ENCODE measurements at places on chromosomes 6 and 20. TPM values are rescaled to one million over a fixed set of nuclear protein-coding genes. Genes with fewer than 3 reads are reported as not detected.

DNA sequence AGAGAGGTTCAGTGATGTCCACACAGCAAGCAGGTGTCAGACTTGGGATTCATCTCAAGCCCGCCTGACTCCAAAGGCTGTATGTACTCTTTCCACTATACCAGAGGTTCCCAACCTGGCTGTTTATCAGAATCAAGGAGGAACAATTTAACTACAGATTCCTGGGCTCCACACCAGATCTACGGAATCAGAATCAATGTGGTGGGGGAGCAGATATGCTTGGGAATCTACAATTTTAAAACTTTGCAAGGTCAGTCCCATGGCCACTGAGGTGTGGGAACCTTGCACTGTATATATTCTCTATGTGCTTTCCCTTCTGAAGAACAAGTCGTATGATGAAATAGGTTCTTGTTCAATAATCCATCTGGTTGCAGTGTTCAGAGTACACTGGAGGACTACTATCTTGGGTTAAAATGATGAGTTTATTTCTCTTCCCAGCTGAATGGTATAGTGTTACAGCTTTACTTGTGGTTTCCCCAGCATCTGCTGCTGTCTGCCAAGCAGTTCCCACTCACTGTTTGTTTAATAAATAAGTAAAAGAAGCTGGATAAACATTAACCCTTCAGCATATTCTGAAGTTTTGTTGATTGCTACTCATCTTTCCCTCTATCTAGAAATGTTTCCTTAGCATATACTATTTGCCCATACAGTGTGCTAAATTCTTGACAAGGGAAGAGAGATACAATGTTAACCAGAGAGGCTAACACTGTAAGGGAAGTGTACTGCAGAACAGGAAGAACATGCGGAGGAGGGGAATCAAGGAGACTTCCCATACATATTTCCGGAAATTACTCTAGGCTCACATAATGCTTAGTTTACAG is 9.9 kb downstream of the TTI1 start:
- peak; percentile 98 for DNase-seq

The BPIFB1 gene
- total RNA-seq: not detected

DNA sequence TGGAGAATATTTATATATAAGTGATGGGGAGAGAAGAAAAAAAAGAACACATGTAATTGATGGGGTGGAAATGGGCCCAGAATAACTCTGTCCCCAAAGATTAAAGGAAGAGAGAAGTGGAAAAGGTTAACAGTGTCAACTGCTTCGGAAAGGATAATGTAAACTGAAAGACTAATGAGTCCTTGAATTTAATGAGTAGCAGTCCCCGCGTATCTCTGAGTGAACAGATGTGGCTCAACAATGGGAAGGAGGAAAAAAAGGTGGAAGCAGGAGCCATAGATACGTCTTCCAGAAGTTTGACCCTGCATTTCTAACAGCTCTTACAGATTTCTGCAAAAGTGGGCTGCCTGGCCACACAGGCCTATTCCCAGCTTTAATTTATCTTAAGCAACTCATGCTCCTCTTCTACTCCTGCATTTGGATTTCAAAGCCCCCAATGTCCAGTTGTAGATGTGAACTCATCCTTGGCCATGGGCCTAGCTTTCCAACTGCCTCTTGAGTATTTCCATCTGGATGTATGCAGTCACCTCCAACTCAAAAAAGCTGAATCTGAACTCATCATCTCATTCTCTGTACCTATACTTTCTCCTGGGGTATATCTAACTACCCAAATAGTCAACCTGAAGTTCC is 61.3 kb downstream of the DST start:
- peak; percentile 59 for DNase-seq

The HMGCLL1 gene
- 0.51 TPM for total RNA-seq

The APOBEC2 gene
- total RNA-seq: not detected

DNA sequence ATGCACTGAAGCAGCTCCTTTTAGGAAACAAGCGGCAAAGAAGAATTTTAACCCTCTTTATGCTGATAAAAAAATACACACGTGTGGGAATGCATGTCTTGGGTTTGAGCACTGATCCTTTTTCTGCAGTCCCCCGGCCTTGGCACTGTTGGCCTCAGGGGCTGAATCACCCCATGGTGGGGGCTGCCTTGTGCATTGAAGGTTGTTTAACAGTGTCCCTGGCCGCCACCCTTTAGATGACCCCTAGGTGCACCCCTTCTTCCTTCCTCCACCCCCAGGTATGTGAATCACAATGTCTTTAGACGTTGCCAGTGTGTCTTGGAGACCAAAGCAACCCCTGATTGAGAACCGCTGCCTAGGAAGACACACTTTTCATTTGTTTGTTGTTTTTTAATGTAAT is 190.7 kb downstream of the CDH4 start:
- no peak for DNase-seq

DNA sequence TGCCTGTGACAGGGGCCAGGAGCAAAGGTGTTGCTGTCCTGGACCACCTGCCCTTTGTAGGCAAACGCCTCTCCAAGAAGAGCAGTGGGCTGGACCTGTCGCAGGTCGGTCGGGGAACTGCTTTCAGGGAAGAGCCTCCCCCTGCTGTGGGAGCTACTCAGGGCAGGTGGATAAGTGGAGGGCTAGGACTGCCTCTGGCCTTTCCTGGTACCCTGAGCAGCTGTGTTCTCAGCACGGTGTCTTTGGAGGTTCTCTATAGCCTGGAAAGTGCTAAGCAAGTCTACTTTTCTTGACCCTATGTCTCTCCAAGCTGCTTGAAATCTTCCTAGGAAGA is 35.0 kb downstream of the BPIFB1 start:
- no peak for DNase-seq

- DNase-seq: no peak
Observed at GRCh38 chr20:20417876-20418676, 50.2 kb downstream of the INSM1 start.

DNA sequence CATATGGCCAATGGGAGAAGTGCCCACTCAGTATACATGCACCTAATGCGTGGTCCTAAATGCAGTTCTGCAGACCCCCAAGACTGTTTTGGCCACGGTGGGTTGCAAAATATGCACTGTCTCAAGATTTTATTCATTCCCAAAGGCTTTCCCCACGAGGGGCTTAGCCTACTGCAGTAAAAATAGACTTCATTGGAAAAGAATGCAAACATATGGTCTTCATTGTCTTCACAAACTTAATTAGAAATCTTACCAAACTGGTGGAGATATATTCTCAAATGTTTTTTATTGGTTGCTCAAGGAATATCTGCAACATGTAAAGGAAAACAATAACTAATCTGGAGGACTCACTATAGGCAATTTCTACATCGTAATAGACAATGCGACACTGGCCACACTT is 31.6 kb upstream of the PRL start:
- DNase-seq: no peak

The TENT5A gene
- total RNA-seq: 24.9 TPM

GRCh38 chr6:36844232-36845170 is 5.3 kb upstream of the CPNE5 start:
- no peak for DNase-seq

The TSBP1 gene
- total RNA-seq: not detected

The SLC17A1 gene
- total RNA-seq: not detected

All from fibroblast of lung (primary cell).